ENCODE measurements at places on chromosomes 7 and 10. TPM values are rescaled to one million over a fixed set of nuclear protein-coding genes. Genes with fewer than 3 reads are reported as not detected.

The EPHB6 gene
- total RNA-seq = 158 TPM

DNA sequence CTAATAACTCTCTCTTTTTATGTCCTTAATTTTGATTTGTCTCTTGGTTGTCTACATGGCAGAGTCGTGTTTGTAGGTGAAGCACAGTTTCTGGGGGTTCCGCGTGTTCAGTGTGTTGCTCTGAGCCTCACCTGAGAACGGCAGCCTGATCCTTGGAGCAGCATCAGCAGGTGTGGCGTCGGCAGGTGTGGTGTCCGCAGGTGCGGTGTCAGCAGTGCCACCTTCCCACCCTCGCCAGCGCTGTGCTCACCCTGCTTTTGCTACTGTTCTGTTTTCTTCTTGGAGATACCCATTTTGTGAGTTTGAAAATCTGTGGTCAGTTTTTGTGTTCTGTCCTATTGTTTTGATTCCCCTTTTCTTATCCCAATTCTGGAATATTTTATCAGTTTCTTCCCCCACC, 406.6 kb downstream of the GLRX3 start:
- no peak for DNase-seq

The SPDYE6 gene
- not detected for total RNA-seq

- DNase-seq = no peak
These were observed 828.8 kb upstream of the MBL2 start for GRCh38 chr10:53601260-53601875.

DNA sequence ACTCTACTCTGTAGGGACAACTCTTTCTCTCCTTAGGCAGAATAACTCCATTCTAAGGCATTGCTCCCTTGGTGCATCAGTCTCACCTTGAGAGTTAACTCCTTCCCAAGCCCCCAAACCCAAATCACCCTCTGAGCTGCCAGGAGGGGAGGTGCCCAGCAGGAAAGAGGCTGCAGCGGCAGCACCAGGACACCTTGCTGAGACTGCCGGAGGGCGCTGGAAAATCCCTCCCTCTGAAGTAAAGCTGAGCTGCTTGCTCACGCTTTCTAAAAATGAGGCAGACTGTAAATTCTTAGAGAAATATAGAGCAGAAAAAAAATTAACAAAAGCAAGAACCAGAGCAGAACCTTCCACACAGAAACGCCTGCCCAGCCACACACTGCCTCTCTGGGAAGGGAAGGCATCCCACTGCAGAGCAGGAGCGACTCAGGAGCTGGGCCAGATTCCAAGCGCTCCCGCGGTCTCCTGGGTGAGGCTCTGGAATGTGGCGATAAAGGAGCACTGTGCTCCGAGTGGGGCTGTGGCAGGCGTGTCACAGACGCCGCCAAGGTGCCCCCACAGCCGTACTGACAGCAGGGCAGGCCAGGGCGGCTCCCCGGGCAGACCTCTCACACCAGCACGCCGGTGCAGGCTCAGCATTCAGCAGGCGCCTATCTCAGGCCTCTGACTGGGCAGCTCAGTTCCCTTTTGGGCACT, 202.1 kb downstream of the TNS3 start:
- DNase-seq = peak; percentile 86

DNA sequence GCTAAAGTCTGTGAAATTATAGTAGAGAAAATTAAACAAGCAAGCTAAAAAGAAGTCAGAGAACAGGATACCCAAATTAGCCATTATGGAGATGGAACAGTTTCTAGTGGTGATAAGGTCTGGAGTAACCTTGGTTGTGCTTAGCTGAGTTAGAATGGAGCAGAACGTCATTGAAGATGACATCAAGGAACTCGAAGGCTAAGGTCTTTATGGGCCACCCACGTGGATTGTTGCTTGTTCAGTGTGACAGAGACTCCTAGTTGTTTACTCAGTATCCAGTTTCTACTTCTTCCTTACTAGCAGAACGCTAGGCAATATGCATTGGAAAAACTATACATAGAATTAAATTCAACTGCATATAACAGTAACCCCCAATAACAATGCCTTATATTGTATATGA, 39.7 kb downstream of the AHCYL2 start:
- DNase-seq = no peak

DNA sequence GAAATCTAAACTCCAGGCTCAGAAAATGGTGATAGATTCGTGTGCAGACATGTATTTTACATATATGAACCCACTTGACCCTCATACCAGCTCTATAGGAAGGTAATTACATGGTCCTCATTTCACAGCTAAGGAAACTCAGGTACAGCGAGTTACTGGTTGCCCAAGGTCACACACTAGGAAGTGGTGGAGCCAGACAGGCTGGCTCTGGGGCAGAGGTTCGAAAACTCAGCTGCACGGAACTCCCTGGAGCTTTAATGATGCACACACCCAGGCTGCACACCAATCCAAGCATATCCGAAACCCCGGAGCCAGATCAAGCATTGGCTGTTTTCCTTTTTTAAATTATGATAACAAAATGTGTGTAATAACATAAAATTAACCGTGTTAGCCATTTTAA, 172.4 kb downstream of the COBL start:
- DNase-seq = no peak

The UNCX gene
- total RNA-seq = not detected

DNA sequence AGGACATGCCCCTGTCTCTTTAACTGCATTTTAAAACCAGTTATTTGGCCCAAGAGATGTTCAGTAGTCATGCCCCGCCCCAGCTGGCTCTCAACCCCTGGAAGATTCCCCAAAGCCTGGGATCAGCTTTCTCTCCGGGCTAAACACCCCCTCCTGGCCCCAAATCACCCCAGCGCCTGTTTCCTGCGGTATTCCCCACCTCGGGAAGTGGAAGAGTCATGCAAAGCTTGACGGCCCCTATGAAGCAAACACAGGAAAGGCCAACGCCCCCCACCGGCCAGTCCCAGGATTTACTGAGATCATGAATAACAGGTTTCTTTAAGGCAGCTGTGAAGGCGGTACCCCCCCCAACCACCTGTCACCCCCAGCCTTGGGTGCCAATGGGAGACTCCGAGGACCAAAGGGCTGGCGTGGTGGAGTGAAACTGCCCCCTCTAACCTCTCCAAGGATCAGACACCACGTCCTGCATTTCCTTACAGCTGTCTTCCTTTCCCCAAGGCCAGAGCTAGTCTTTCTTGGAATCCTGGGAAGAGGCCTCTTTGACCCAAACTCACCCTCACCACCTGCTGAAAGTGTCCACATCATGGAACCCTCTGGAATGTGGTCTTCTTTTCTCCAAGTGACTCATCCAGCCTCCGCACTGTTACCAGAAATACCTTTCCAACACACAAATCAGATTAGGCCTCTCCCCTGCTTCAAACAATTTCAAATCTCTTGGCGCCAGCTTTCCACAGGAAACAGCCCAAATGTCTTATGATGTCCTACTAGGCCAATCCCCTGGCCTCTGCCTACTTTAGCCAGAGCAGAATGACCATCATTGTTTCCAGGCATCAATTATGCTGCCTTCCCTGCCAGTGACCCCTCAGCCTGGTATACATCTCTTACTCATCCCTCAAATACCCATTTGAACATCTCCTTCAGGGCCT, 301.5 kb downstream of the ZEB1 start:
- DNase-seq = peak; percentile 75

The ZNF92 gene
- total RNA-seq = 4.0 TPM

The SPAM1 gene
- not detected for total RNA-seq

DNA sequence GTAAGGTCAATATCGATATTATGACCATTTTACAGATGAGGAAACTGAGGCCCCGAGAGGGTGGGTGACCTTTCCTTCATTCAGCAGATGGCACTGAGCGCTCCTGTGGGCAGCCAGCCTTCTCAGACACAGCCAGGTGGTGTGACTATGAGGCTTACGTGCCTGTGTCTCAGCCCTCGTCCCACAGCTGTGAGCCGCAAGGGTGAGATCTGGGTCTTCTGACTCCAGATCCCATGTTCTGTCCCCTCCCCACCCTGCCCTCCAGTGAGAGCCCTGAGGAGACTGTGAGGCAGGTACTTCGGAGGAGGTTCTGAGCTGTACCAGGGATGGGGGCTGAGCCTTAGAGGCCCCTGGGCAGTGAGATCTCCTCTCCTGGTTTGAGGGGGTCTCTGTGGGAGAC, 613.8 kb upstream of the FOXK1 start:
- DNase-seq = peak; percentile 61

GRCh38 chr10:2728087-2728486, 339.3 kb upstream of the PFKP start:
- DNase-seq = no peak

The GSAP gene
- 9.7 TPM for total RNA-seq

GRCh38 chr7:104862719-104863118, 151.3 kb upstream of the KMT2E start:
- no peak for DNase-seq

DNA sequence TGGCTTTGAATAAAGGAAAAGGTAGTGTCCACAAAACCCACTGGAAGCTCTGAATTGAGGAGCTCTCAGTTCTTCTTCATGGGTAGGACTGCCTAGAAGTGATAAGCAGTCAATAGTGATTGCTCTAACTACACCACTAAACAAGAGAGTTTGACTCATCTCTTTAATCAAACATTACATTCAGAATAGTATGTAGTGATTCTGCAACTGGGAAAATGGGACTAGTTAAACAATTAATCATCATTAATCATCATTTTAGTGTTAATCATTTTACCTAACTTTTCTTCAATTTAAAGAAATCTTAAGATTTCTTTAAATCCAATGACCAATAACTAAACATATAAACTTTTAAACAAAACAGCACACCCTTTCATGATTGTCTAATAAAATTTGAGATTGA, 484.0 kb upstream of the FZD8 start:
- DNase-seq = no peak

DNA sequence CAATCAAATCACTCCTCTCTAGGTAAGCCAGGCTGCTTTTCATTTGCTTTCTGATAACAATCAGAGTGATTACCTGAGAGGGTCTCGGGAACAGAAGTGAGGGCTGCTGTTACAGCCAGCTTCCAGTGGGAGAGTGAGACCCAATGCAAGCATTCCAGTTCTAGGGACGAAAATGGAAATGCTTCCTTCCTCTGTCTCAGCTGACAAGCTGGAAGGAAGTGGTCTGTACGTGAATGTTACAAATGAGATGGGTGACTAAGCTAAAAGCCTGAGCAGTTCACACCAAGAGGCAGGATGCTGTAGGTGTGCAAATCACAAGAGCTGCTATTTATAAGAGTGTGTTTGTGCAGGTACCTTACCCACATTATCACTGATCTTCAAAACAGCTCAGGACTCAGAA, 772.4 kb downstream of the GRID1 start:
- DNase-seq = no peak

The NUTM2E gene
- total RNA-seq = not detected

The GIMAP4 gene
- total RNA-seq = 17.9 TPM

The FAM200A gene
- 8.8 TPM for total RNA-seq

The TUBAL3 gene
- 0.93 TPM for total RNA-seq

The PTPRZ1 gene
- total RNA-seq = 63.7 TPM

The OR2A12 gene
- total RNA-seq = not detected

The CDC14C gene
- not detected for total RNA-seq

DNA sequence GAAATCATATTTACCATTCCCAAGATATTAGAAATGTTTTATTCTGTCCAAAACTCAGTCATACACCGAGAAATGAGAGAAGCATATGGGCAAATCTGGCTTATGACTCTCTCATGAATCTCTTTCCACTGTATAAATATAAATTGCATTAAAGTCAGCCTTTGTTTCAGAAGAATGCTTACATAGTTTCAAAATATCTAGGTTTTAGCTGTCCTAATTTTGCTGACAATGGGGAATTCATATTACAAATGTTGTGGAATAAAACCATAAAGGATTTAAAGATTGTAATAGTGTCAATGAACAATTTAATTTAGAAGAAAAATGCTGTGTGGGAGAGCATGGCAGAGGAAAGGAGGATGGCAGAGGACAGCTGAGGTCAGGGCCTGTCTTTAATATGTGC, 185.0 kb upstream of the THSD7A start:
- no peak for DNase-seq

DNA sequence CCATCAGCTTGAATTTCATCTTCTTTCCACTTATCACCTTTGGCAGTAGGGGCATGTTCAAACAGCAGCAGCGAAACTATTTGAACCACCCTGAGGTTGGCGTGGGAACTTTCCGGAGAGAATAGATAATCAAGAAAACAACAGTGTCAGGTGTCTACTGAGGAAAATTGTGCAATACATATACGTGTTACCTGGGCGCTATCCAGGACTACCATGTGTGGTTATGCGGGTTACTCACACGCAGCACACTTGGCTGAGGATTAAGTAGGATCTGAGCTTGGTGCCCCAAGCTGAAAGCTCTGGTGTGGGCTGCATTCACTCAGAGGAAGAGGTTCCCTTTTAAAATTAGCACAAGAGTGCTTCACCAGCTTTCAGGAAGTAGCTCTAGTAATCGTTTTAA, 8.8 kb upstream of the ABI1 start:
- DNase-seq = peak; percentile 78
